ENCODE measurements at places on chromosomes 5 and 9.
A peak's percentile ranks its signal among the peaks of the same experiment; 100 is the strongest.

DNA sequence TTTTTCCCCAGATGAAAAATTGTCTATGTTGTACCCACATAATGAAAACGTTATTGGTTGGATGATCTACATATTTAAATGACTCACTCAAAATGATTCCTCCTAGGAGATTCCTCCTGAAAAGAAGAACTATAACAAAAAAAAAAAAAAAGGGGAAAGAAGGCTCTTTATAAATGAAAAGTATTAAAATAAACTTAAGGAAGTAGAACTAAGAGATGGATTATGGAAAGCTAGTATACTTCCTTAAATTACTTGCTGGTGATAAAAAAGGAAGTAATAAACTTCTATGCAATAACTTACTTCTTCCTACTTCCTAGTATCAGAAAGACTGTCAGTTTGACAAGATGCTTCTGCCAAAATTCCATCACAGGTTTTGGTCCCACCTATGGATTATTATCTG is 1087.7 kb downstream of the CDH12 start:
- no peak for DNase-seq

GRCh38 chr5:56532466-56532865 is 282.9 kb upstream of the MAP3K1 start:
- DNase-seq = no peak

DNA sequence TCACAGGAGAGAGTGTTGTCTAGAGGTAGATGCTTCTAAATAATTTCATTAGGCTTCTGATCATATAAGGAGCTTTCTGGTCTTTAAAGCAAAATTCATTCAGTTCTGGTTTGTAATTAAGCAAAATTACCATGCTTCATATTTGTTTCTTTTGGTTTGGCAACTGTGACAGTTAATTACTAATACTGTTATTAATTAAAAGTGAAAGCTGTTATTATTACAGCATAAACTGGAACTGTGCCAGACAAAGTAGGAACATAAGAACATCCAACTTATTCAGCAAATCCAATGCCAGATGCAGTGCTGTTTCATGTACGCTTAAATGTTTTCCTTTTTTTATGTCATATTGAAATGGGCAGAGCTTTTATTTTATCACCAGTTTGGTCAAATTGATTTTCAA is 70.4 kb upstream of the DAB2 start:
- DNase-seq = no peak

- DNase-seq = no peak
Observed at GRCh38 chr9:3902631-3903030, 376.8 kb upstream of the RFX3 start.

DNA sequence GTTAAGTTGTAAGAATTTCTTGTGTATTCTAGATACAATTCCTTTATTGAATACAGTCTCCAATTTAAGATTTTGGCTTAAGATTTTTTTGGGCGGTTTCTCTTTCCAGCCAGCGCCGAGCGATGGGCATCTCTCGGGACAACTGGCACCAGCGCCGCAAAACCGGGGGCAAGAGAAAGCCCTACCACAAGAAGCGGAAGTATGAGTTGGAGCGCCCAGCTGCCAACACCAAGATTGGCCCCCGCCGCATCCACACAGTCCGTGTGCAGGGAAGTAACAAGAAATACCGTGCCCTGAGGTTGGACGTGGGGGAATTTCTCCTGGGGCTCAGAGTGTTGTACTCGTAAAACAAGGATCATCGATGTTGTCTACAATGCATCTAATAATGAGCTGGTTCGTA is 278.7 kb upstream of the TARS1 start:
- DNase-seq = no peak

GRCh38 chr5:178505639-178506407 is 84.4 kb downstream of the COL23A1 start:
- no peak for DNase-seq

DNA sequence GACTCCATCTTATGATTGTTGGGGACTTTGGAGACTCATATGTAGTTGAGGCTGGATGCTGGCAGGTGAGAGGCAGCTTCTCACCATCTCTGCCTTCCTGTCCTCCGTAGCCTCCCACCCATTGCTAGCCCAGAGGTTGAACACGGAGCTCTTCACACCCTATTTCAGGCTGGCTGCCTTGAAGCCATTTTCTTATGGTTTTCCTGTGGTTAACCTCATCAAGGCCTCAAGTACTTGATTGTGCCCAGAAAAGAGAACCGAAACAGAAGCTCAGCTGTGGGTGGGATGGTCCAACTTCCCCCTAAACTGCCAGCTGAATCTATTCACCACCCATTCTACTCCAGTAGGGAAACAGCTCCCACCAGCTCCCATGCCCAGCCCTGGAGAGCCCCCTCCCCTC is 102.9 kb downstream of the LIFR start:
- DNase-seq = peak; percentile 56

DNA sequence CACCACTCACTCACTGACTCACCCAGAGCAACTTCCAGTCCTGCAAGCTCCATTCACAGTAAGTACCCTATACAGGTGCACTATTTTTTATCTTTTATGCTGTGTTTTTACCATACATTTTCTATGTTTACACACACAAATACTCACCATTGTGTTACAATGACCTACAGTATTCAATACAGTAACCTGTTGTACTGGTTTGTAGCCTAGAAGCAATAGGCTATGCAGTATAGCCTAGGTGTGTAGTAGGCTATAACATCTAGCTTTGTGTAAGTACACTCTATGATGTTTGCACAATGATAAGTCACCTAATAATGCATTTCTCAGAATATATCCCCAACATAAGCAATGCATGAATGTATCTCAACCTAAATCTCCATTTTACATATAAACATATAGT is 541.1 kb downstream of the NR2F1-AS1 start:
- DNase-seq = no peak

DNA sequence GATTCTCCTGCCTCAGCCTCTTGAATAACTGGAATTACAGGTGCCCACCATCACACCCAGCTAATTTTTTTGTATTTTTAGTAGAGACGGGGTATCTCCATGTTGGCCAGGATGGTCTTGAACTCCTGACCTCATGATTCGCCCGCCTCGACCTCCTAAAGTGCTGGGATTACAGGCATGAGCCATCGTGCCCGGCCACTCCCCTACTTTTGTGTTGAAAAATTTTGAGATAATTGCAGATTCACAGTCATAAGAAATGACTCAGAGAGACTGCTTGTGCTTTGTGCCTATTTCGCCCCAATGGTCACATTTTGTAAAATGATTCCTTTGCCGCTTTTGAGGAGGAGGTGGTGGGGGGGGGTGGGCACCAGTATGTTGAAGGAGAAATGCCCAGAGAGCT is 48.1 kb upstream of the SH3PXD2B start:
- DNase-seq = no peak

DNA sequence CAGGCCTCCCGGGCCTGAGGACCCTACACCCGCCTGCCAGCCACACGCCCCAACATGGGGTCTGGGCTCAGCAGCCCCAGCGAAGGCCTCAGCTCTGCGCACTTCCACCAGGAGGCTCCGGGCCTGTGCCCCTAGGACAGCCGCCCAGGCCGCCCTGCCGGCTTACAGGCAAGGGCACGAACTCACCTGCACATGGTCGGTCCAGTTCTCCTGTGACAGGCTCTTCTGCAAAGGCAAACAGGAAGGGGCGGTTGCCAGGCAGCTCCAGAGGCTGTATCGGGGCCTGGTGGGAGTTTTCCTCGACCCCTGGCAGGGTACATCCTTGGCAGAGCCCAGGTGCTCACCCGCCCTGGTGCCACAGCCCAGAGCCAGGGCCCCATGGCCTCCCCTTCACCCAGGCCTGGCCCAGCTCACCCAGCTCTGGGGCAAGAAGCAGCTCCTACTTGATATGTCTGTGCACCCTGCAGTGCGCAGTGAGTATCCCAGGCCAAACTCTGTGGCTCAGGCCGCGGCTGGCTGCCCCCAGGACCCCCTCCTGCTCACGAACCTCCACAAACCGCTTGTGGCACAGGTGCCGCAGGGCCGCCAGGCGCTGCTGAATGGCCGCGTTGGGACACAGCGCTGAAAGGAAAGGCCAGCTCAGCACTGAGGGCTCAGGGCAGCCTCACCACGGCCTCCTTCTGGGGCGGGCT is 52.2 kb upstream of the NRARP start:
- DNase-seq = no peak

DNA sequence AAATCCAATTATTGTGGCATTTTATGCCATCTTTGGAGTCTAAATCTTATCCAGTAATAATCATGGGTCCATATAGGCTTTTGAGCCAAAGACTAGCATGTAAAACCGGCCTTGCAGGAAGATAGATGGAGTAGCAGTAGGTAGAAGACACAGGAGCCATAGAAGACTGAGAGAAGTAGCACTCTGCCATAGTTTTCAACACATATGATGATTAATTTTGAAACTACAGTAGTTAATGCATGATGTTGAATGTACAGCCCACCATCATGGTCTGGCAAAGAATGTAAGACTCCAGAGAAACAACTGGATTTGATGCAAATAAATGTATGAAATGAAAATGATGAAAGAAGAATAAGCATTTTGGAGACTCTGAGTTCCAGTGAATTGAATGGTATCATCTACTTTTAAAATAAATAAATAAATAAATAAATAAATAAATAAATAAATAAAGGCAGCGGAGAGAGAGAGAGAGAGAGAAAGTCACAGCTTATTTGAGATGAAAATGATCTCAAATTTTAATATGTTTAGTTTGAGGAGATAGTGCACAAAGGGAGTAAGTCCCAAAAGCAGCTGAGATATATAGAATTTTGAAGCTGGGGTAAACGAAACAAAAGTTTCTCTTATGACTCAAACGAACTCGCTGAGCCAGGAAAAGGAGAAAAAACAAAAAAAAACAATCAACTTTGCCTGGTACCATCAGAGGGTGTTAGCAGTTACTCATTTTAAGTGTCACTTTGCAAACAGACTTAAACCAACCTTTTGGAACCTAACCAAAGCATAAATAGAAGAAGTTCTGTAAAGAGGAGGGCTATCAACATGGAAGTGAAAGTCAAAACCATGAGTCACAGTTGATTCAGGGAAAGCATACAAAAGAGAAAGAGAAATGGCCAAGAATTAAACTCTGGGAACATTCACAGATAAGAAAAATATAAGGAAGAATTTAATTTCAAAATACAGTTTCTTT is 388.7 kb downstream of the CETN3 start:
- DNase-seq = no peak

DNA sequence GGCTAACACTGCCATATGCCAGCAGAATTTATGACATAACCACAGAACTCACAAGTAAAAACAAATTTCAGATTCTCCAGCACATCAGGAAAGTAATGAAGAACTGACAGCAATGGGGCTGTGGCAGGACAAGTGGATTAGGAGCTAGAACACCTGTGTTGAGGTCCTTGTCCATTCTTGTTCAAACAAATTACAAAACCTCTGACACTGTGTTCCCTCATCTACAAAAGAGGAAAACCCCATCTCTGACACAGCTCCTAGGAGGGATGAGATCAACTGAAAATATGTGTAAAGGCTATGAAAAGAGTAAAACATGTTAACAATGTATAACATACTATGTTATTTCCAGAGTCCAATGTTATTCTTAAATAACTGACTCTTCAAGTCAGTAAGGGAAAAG is 23.5 kb downstream of the ELP1 start:
- no peak for DNase-seq

DNA sequence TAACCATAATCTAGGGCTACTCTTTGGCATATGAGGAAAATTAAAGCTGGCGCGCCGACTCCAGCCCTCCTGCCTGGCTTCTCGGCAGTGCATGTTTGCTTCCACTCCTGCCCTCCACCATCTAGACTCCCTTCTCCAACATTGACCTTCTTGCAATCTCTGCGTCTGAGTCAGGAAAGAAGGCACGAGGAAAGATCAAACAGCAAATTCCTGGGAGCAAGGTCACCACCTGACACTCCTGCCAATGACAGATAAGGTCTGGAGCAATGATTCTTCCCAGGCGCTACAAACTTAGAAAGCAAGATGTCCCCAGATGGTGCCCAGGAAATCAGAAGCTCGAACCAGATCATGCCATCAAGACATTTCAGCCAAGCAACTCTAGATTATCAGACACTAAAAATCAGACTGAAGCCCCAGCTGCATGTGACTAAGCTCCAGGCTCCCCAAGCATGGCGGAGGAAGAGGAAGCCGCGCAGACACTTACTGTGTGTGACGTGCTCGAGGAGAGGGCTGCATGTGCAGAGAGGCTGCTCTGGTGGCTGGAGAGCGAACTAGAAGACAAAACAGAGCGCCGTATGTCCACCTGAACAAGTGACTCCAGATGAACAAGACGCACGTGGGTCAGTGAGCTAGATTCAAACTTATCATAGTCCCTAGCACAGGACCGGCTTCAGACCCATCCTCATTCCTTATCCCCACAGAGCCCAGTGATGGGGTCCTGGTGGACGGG is 115.3 kb downstream of the UBE2R2 start:
- no peak for DNase-seq

- DNase-seq = no peak
Observed at GRCh38 chr5:6430418-6431028, 18.1 kb upstream of the UBE2QL1 start.

DNA sequence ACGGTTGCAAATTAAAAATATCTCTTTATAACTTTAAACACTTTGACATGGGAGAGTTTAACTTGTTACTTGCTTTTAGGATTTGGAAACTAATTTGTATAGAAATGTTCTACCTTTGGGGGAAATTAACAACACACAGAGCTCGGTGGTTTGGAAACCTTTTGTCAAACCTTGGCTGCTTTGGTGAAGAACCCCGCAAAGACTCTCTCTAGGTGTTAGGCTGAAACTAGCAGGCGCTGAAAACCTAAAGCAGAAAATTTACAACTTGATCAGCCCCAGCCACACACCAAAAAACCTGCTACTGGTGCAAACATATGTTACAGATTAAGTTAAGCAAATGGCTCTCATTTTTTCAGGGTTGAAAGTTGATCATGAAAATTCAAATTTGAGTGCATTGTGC is 25.8 kb downstream of the NR2F1 start:
- no peak for DNase-seq

GRCh38 chr9:114037961-114038723 is 40.0 kb downstream of the AMBP start:
- no peak for DNase-seq

DNA sequence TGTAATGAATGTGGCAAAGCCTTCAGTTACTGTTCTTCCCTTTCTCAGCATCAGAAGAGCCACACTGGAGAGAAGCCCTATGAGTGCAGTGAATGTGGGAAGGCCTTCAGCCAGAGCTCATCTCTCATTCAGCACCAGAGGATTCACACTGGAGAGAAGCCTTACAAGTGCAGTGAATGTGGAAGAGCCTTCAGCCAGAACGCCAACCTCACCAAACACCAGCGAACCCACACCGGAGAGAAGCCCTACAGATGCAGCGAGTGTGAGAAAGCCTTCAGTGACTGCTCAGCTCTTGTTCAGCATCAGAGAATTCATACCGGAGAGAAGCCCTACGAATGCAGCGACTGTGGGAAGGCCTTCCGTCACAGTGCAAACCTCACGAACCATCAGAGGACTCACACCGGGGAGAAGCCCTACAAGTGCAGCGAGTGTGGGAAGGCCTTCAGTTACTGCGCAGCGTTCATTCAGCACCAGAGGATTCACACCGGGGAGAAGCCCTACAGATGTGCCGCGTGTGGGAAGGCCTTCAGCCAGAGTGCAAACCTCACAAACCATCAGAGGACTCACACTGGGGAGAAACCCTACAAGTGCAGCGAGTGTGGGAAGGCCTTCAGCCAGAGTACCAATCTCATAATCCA is 6.8 kb downstream of the RPL12 start:
- no peak for DNase-seq

GRCh38 chr9:60545878-60546385 is 368.3 kb upstream of the SPATA31A5 start:
- no peak for DNase-seq
